ENCODE measurements at places on chromosomes 7 and 10.

DNA sequence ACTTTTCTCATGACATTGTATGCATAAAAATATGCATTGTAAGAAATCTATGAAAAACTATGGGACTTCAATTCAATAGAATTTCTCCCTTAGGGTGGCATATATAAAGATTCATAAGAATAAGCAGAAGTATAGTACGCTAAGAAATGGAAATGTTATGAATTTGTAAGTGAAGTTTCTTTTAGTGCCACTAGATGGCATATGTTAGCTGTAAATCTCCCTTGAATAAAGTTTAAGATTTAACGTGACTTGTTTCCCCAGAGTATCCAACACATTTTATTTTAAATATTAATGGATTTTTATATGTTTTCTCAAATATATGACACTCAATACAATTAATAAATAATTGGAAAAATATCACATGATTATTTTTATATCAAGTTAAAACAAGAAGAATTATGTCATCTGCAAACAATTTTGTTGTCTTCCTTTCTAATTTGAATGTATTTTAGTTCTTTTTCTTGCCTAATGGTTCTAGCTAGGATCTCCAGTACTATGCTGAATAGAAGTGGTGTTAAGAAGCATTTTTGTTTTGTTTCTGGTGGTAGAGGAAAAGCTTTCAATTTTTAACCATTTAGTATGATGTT lies 287.2 kb downstream of the HGF start:
- DNase-seq = no peak
- peaks cover 4% of the 10 kb centered on the region for H3K36me3 ChIP-seq
- H3K27me3 ChIP-seq = no peaks in the 10 kb centered on the region
- H3K4me3 ChIP-seq = no peak overlapping the region
- peaks cover 7% of the 10 kb centered on the region for H3K4me1 ChIP-seq

DNA sequence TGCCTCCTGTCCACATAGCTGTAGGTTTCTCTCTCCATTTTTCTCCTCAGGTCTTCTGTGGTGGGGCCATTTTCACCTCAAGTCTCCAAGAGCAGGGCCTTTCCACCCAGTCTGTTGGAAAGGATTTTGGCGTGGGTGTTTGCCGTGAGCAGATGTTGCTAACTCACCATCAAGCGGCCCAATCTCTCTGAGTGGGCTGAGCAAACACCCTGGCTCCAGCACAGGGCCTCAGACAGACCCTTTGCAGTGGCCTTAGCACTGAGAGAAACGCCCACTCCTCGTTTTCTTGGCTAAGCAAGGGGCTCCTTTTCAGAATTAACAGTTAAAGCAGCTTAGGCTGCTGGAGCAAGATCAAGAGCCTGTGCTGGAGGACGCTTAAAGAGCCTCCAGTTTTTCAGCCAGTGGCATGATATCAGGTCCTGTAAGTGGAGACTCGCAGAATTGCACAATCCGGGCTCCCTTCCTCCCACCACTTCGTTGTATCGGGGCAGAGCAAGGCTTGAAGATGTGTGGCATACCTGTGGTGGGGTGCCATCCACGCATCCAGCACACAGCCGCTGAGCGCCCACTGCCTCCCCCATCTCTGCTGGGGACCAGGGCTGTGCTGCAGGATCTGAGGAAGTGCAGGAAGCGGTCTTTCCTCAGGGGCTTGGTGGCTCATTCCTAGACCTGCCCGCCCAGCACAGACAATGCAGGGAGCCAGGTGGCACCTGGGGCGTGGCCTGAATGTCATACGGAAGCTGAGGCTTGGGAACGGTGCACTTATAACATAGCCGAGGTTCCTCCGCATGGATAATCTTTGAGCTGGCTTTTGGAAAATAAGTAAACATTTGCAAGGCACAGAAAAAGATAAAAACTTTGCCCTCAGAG lies 142.7 kb downstream of the ADARB2 start:
- H3K27ac ChIP-seq = no peak overlapping the region
- no peak for DNase-seq
- no peak overlapping the region for H3K4me3 ChIP-seq
- H3K27me3 ChIP-seq = peaks cover 2% of the 10 kb centered on the region
- H3K4me1 ChIP-seq = no peaks in the 10 kb centered on the region

DNA sequence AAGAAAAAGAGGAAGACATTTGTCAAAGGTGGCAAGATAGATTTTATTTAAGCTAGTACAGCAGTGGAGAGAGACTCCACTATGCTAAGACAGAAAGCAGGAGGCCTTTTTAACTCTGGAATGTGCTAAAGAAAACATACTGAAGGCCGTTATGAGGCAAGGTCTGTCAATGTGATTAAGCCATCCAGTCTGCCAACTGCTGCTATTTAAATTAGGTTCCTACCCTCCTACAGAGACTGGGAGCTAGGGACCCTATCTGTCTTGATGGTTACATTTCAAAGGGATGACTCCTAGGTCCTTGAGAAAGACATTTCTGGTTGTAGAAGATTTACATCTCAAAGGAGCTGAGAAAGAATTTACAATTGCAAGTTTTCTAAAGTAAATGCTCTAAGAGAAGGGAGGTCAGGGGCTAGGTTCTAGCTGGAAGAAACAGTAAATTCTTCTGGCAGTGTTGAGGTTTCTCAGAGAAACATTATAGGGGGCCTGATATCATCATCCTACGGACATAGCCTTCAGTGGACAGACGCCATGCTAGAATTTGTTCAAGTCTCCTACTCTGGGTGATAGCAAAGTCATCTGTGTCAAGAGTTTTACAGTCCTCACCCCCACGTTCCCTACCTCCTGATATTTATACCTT lies 211.6 kb downstream of the PHF14 start:
- no peak overlapping the region for H3K4me3 ChIP-seq
- peaks cover 21% of the 10 kb centered on the region for H3K4me1 ChIP-seq
- no peak overlapping the region for H3K27ac ChIP-seq
- H3K27me3 ChIP-seq = peaks cover 96% of the 10 kb centered on the region

DNA sequence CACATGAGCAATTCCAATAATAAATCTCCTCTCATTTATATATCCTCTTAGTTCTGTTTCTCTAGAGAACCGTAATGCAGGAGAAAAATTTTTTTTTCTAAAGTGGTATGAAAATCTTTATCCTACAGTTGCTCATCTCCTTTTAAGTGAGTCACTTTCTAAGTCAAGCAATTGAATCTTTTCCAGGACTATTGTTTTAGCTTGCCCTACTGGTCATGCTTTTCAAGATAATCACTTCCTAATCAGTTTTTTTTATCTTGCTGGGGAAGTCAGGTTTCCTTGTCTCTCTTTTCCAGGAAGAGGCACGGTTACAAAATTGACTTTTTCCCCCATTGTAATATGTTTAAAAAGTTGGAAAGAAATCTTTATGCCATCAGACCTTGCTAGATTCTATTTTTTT lies 44.0 kb downstream of the INPP5F start:
- no peak overlapping the region for H3K27ac ChIP-seq
- no peak overlapping the region for H3K4me3 ChIP-seq
- H3K4me1 ChIP-seq = peaks cover 4% of the 10 kb centered on the region
- no peak for DNase-seq
- H3K36me3 ChIP-seq = no peaks in the 10 kb centered on the region

DNA sequence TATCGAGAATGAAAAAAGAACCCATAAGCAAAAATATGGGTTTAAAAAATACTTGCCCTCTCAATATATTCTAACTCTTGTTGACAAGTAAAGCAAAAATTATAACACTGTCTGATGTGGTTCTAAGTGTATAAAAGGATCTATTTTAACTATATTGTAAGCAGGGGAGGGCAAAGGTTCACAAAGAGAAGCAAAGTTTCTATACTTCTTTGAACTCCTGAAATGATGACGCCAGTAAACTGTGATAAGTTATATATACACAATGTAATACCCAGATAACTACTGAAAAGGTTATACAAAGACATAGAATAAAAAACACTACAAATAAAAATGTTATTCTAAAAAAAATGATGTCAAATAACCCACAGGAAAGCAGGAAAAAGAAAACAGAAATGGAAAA lies 37.1 kb downstream of the PDLIM1 start:
- no peaks in the 10 kb centered on the region for H3K27me3 ChIP-seq
- H3K36me3 ChIP-seq = peaks cover 44% of the 10 kb centered on the region
- no peak overlapping the region for H3K4me3 ChIP-seq

GRCh38 chr10:4217187-4217586 lies 432.2 kb upstream of the KLF6 start:
- no peak for DNase-seq
- H3K27ac ChIP-seq = no peak overlapping the region
- peaks cover 54% of the 10 kb centered on the region for H3K4me1 ChIP-seq
- H3K4me3 ChIP-seq = no peak overlapping the region
- H3K36me3 ChIP-seq = no peaks in the 10 kb centered on the region
- no peaks in the 10 kb centered on the region for H3K27me3 ChIP-seq

DNA sequence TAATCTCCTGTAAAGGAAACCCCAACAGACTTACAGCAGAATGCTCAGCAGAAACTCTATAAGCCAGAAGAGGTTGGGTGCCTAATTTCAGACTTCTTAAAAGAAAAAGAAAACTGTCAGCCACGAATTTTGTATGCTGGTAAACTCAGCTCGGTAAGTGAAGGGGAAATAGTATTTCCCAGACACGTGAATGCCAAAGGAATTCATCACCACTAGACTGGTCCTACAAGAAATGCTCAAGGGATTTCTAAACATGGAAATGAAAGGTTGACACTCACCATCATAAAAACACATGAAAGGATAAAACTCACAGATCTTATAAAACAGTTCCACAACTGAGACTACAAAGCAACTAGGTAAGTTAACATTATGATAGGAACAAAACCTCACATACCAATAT lies 68.6 kb downstream of the GLCCI1 start:
- H3K36me3 ChIP-seq = peaks cover 15% of the 10 kb centered on the region
- DNase-seq = no peak
- H3K27ac ChIP-seq = peak overlapping the region; percentile 15
- peaks cover 31% of the 10 kb centered on the region for H3K4me1 ChIP-seq
- no peak overlapping the region for H3K4me3 ChIP-seq

GRCh38 chr10:29005988-29006387 lies 282.9 kb upstream of the LYZL1 start:
- no peak for DNase-seq
- no peak overlapping the region for H3K27ac ChIP-seq
- H3K4me3 ChIP-seq = no peak overlapping the region
- peaks cover 11% of the 10 kb centered on the region for H3K36me3 ChIP-seq
- peaks cover 7% of the 10 kb centered on the region for H3K4me1 ChIP-seq
- H3K27me3 ChIP-seq = no peaks in the 10 kb centered on the region

GRCh38 chr10:5566614-5567013 lies 41.9 kb downstream of the CALML3 start:
- DNase-seq = no peak
- peaks cover 7% of the 10 kb centered on the region for H3K4me1 ChIP-seq

DNA sequence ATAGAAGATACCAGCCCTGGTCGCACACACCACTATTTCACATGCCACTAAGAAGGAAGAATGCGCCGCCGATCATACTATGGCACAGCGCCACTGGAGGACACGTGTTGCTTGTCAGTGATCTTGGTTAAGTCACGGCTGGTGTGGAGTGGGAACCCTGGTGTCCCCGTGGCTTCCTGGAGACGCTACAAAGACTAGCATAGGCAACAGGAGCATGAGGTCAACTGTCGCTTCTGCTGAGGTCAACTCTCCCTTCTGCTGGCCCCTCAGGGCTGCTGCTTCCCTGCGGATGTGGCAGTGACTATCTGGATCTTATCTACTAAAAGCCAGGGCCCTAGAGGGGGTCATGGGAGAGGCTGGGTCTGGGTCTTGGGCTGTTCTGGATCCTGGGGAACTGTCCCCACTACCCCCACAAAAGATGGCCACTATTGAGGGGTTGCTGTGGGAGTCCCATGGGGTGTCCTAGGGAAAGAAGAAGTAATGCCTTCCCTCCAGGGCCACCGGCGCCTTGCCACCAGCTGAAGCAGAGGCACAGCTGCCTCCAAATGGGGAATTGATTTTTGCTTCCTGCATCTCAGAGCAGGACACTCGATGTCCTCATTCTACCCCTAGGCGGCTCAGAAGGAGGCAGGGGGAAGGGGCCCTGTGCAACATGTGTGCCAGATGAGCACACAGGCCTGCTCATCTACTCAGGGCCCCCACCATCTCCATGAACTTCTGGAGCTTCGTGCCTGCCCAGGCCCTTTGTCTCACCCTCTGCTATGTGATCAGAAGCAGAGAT lies 76.6 kb upstream of the PPIF start:
- H3K4me3 ChIP-seq = no peak overlapping the region
- H3K4me1 ChIP-seq = peaks cover 2% of the 10 kb centered on the region
- H3K36me3 ChIP-seq = no peaks in the 10 kb centered on the region
- H3K27ac ChIP-seq = no peak overlapping the region
- no peaks in the 10 kb centered on the region for H3K27me3 ChIP-seq

Data from WTC11 (cell line).